ENCODE measurements at places on chromosomes 12 and 14.
A peak's percentile ranks its signal among the peaks of the same experiment; 100 is the strongest.

- no peak for DNase-seq
Measured at GRCh38 chr14:23681337-23681736, 45.2 kb downstream of the DHRS2 start.

DNA sequence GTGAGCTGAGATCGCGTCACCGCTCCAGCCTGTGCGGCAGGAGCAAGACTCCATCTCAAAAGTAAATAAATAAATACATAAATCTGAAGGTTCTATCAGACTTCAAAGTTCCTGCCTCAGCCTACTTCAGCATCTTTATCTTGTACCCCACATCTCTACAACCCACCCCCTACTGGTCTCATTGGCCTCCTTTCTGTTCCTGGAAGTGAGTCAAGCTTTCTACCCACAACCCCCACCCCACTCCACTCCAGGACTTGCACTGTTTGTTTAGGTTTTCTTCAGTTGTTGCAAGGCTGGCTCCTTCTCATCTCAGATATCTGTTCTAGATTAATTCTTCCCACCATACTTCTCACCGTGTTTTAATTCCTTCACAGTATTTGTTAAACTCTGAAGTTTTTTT, 714 bp upstream of the PSMC6 start:
- DNase-seq, result no peak

GRCh38 chr12:72286526-72286925, 14.4 kb downstream of the TRHDE start:
- no peak for DNase-seq

GRCh38 chr12:12870465-12870864, 20.9 kb upstream of the GPRC5A start:
- peak; percentile 100 for DNase-seq

DNA sequence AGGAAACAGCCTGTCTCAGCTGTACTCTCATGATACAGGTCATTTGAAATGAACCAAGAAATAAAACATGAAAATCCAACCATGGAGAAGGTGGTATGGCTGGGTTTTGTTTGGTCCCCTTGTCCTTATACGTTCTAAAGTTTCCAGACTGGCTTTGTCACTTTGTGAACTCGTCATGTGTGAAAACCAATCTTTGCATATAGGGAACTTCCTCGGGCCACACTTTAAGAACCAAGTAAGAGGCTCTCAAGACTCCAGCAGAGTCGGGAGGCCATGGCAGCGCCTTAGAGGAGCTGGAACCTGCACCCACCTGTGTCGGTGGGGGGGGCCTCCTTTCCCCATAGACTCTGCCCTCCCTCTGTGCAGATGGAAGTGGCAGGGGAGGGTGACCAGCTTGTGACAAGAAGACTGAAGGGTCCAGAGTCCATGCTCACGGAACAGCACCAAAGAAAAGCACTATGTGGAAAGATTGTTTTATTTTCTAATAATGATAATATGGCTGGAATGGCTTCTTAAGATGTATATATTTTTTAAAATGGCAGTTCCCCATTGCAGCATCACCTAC, 125.3 kb downstream of the ESRRB start:
- DNase-seq, result no peak

GRCh38 chr12:49388682-49389386, 21.6 kb downstream of the SPATS2 start:
- no peak for DNase-seq

Data from AG04449 (cell line).